ENCODE measurements at places on chromosomes 13 and 19.

- DNase-seq, result no peak
Measured at GRCh38 chr19:7504684-7505083, 11.2 kb upstream of the ZNF358 start.

- no peak for DNase-seq
Measured at GRCh38 chr13:87356314-87356713, 314.9 kb upstream of the SLITRK5 start.

GRCh38 chr19:17765069-17765618 lies 13.9 kb downstream of the FCHO1 start:
- no peak for DNase-seq

DNA sequence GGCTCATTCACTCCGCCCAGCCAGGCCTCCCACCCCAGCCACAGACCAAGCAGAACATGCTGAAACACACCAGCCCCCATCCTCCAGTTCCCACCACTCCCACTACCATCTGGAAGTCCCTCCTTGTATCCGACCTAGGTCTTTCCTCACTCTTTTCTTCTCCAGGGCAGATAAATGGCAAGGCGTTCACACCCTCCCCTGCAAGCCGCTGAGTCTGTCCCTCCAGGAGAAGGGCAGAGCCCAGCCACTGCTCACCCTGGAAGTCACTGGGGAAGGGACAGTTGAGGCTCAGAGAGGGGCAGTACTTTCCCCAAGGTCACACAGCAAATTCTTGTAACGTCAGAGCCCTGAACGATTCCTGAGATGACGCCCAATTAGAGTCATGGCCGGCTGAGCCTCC lies 45.5 kb upstream of the NFIC start:
- no peak for DNase-seq

GRCh38 chr19:33347300-33347699 lies 26.2 kb upstream of the CEBPG start:
- no peak for DNase-seq

DNA sequence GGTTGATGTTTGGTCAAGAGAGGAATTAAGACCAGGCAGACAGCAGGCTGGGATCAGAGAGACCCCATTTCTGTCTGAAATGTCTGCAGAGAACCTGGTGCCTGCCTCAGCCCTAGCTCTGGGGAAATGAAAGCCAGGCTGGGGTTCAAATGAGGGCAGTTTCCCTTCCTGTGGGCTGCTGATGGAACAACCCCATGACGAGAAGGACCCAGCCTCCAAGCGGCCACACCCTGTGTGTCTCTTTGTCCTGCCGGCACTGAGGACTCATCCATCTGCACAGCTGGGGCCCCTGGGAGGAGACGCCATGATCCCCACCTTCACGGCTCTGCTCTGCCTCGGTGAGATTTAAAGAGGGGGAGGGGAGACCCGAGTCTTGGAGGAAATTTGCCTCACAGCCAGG lies at the start of gene LILRB4:
Gene LILRB4, plus strand, starts transcription at position 256 of the 400 bp plus-strand sequence. Its CDS starts 49 bp downstream, at position 305.
- DNase-seq, result no peak

DNA sequence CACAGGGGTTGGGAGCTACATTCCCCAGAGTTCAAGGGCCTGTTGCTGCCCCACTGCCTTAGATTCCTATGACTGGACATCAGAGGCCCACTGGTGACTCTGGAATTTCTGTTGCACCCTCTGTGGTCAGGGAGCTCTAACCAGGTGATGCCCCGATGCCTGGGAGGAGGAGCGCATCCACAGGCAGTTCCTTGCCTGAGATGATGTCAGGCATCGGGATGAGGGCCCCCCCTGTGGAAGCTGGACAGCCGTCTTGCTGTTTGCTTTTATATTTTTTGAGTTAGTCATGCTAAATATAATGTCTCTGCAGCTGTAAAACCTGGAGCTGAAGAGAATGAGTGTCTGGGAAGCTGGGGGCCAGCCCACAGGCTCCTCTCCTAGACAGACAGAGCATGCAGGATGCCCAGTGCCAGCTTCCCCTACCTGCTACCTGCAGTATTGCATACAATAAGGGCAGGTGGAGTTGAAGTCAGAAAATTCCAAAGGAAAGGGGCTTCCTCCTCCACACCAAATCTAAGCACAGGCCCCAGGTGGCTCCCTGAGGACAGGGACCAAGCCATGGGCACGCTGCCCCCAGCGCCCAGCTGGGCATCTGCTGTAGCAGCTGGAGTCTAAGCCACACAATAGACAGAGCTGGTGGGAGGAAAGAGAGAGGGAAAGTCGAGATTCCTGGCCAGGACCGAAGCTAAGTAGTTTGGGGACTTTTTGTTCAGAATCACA lies 16.2 kb downstream of the COL4A2 start:
- no peak for DNase-seq

DNA sequence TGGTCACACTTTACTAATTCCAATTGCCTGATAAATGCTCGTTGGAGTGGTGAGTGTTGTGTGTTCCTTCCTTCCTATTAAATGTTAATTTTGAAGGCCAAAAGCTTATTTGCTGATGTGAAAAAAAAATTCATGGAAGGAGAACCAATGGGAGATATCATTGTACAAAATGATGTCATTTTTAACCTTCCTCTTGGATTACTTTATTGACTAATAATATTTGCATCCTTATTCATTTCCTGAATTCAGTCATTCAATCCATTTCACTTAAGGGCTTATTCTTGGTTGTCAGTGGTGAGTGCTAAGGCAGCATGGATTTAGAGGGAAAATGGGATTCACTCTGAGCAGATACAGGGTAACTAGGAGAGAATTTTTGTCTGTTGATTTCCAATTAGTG lies 216.0 kb upstream of the HTR2A start:
- no peak for DNase-seq

- no peak for DNase-seq
Measured at GRCh38 chr13:66859934-66860877, 369.9 kb downstream of the PCDH9 start.

- DNase-seq, result no peak
Measured at GRCh38 chr13:46168341-46168740, 13.6 kb downstream of the LCP1 start.

- DNase-seq, result no peak
Measured at GRCh38 chr19:49331616-49332055, 3.6 kb upstream of the CD37 start.

DNA sequence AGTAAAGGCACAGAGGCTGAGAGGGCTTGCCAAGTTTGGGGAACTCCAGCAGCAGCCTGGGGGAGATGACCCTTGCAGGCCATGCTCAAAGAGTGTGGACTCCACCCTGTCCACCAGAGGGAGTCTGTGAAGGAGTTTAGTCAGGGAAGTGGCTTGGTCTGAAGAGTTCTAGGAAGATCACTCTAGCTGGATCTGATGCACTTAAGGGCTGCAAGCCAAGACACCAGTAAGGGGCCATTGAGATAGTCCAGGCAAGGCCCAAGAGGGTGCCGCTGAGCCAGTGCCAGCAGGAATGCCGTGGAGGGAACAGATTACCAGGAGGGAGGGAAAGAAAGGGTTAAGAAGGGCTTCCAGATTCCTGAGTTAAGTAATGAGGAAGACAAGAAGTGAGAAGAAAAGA lies 68.7 kb downstream of the ZAR1L start:
- no peak for DNase-seq
